ENCODE measurements at places on chromosomes 5 and 9. TPM values are rescaled to one million over a fixed set of nuclear protein-coding genes. Genes with fewer than 3 reads are reported as not detected.

Gene LURAP1L
- 59.2 TPM for total RNA-seq

Gene F2R
- total RNA-seq: 17.3 TPM

Gene SUB1
- 269 TPM for total RNA-seq

Gene CCDC192
- not detected for total RNA-seq

GRCh38 chr5:13749766-13750165 lies 194.7 kb downstream of the DNAH5 start:
- DNase-seq: no peak

- DNase-seq: no peak
These were observed 229.7 kb downstream of the EPB41L4A start for GRCh38 chr5:112189391-112189790.

GRCh38 chr9:121691890-121692289 lies 40.5 kb downstream of the DAB2IP start:
- DNase-seq: no peak

DNA sequence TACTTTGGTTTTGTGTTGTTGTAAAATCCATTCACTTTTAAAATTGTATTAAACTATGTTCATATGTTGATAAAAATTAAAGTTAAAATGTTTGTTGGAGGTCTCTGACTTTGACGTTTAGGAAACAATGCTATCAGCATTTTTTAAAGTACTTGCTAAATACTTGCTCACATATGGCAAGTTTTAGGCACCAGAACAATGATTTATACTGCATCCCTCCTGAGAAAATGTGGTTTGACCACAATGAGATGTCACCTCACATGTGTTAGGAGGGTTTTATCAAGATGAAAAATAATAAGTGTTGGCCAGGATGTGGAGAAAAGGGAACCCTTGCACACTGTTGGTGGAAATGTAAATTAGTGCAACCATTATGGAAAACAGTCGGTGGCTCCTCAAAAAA lies 180.8 kb downstream of the HSD17B3 start:
- DNase-seq: no peak
